ENCODE measurements at places on chromosomes 6 and 20.
A peak's percentile ranks its signal among the peaks of the same experiment; 100 is the strongest.

DNA sequence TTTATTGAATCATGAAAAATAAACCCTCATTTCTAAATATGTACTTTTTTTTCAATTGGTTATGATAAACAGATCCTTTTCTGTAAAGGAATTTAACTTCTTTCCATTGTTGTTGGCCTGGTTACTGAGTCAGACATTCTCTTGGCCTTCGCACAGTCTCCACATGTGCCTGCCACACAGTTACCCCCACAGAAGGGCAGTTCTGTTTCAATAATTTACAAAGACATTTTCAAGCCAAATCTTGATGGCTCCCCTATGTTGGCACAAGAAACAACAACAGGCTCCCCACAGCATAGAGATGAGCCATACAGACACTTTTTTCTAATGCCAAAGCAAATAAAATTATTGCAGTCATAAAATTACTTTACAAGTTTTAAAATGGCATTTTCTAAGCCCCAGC is 55.6 kb upstream of the BEND6 start:
- no peak for DNase-seq

GRCh38 chr6:52509281-52510212 is 67.3 kb downstream of the TRAM2 start:
- no peak for DNase-seq

GRCh38 chr6:37845026-37845911 is 25.7 kb downstream of the ZFAND3 start:
- DNase-seq, result no peak

GRCh38 chr6:116266803-116267202 is 12.9 kb downstream of the TSPYL1 start:
- no peak for DNase-seq

- no peak for DNase-seq
Observed at GRCh38 chr6:10690651-10691445, 3.6 kb downstream of the C6orf52 start.

DNA sequence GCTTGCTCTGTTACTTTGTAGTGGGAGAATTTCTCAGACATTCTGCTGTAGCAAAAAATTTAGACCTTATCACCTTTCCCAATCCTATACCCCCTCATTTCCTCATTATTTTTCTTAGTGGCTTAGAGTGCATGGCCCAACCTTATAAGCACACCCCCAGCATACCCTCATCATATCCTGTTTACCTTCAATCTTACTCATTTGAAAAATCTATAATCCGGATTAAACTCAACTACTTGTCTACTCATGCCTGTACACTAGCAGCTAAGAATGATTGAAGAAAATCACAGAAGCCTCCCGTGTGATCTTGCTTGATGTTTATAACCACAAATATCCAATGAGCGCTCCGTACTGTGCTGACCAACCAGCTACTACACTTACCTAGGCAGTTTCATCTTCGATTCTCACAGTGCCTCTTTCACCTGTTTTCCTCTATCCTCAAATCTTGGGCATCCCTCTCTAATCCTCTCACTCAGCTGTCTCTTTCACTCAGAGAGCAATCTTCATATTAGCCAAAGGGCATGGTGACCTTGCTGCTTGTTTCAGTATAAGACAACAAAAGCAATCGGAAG is 36.6 kb downstream of the AIG1 start:
- DNase-seq, result no peak

DNA sequence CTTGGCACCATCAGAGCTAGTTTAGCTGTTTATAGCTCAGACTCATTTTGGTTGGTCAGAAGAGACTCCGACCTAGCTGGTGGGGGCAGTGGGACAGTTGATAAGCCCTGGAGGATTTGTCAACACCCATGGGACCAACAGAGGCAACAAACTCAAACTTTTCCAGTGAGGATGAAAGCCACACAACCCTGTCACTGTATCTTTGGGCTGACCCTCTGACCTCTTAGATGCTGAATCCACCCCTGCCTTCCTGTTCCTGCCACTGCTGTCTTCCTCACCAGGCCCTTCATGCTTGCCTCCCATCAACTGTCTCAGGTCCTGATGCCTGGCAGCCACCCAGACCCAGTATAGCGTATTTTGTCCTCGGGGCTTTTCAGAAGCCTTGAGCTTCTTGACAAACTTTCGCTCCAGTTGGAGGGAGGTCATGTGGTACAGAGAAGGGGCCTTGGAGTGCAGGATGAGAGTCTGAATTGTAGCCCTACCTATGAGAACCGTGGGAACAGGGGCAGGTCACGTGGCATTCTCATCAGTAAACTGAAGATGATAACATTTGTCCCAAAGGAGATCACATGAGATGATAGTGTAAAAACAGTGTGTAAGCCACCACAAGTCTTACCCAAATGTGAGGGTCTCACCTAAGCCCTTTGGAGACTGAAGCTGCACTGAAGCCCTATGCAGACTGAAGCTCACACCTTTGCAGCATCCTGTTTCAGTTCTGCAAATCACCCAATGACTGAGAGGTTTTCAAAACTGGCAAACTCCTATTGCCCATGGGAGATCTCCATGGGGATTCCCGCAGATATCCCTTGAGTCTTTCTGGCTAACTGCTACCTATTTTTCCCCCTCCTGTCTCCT is 72.0 kb upstream of the F13A1 start:
- DNase-seq, result no peak

DNA sequence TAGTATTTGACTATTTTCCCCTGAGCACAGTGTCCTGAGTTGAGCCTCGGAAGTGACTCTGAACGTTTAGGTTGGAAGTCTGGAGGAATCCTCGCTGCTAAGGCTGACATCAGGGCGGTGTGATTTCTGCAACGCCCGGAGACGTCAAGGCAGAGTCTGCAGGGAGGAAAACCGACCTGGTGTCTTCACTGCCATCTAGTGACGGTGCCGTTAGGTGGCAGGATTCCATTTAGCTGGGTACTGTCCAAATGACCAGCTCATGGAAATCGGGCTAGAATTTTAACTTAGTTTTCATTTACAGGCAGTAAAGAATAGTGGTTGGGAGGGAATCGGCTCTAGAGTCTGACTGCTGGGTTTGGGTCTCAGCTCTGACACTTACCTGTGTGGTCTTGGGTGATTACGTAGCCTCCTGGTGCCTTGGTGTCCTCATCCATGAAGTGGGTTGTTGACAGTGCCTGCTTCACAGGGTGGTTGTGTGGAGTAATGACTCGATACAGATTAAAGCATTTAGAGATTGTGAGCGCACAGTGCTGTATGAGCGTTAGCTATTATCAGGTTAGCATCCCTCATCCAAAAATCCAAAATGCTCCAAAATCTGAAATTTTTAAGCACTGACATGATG is 35.0 kb downstream of the FOXF2 start:
- DNase-seq, result peak; percentile 41

DNA sequence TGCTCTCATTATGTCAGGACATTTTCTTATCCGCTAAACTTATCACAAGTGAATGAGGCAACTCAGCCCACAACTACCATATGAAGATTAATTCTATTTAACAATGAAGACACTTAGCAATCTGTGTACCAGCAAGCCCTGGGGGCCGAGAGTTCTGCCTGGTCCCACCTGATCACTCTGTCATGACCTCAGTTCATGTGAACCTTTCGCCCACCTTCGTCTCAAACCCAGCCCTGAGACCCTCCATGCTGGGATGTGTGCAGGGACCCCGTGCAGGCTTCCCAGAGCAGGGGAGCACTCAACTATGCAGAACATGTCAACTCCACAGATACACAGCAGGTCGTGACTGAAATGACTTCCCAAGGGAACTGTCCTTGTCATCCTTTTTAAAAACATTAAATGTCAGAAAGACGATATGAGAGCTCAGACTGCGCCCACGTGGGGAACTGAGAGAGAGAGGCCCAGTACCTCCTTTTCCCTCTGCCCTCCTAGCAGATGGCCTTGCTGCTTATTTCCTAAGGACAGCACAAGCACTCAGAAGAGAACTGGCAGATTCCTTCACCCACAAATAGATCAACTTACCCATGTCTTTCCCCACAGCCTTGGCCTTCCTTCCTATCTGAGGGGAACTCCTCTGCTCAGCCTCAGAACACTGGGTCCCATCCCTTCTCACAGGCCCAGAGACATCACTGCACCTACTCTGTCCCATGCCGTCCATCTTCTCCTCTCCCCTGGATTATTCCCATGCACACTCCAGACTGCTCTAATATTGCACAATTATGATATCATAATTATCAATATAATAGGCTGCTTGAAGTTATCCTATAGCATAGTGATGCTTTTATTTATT is 11.5 kb downstream of the ABHD12 start:
- DNase-seq, result no peak

GRCh38 chr6:159797554-159797953 is 2.5 kb upstream of the PNLDC1 start:
- no peak for DNase-seq

Data from activated CD8-positive, alpha-beta T cell treated with anti-CD3 and anti-CD28 coated beads for 36 hours (primary cell).